ENCODE measurements at places on chromosomes 3 and 15.
A peak's percentile ranks its signal among the peaks of the same experiment; 100 is the strongest.

GRCh38 chr3:194536871-194537637 lies 50.3 kb upstream of the ATP13A3 start:
- DNase-seq, result peak; percentile 30

- DNase-seq, result no peak
Measured at GRCh38 chr3:184380627-184381260, 890 bp downstream of the CHRD start.

DNA sequence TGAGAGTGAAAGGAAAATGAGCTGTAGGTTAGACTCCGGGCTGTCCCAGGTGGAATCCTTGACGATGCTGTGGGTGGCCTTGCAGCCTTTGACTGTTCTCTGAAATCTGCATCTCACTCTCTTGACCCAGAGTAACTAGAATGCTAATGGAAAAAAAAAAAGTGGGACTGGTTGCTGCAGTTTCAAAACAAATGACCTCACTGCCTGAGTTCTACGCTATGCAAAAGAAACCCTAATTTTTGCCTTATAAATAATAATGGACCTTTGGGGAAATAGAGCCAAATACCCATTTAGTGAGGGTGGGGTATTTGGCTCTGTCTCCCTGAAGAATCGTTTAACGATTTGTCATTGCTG lies 309.7 kb upstream of the C2CD4B start:
- DNase-seq, result no peak

- DNase-seq, result no peak
Measured at GRCh38 chr15:99932676-99933402, 199.6 kb upstream of the LYSMD4 start.

- DNase-seq, result no peak
Measured at GRCh38 chr15:53559364-53560277, 199.8 kb downstream of the WDR72 start.

- DNase-seq, result no peak
Measured at GRCh38 chr3:60456180-60456579, 795.1 kb downstream of the FHIT start.

DNA sequence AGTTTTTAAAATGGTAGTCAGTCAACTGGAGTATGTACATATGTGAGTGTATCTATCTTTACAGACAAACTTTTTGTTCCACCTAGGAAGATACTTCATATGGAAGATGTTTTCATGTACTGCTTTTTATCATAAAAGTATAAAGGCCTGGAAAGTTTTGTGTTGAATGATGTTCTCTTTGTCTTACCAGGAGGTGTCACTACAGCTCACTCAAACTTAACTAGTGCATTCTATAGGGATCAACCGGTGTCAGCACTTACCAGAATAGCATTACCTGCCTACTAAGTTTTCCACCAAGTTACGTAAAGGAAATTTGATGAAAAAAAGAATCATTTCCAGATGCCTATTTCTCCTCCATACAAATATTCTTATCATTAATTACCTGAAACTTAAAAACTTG lies 522.6 kb upstream of the SEMA6D start:
- peak; percentile 59 for DNase-seq

- no peak for DNase-seq
Measured at GRCh38 chr15:73934281-73934680, 8.0 kb downstream of the LOXL1 start.

GRCh38 chr3:111621535-111621934 lies 26.4 kb upstream of the ZBED2 start:
- no peak for DNase-seq
